ENCODE measurements at places on chromosomes 13 and 19. TPM values are rescaled to one million over a fixed set of nuclear protein-coding genes. Genes with fewer than 3 reads are reported as not detected.

Gene SIAH3
- polyA plus RNA-seq, result 0.17 TPM

Gene RASAL3
- 2.2 TPM for polyA plus RNA-seq

DNA sequence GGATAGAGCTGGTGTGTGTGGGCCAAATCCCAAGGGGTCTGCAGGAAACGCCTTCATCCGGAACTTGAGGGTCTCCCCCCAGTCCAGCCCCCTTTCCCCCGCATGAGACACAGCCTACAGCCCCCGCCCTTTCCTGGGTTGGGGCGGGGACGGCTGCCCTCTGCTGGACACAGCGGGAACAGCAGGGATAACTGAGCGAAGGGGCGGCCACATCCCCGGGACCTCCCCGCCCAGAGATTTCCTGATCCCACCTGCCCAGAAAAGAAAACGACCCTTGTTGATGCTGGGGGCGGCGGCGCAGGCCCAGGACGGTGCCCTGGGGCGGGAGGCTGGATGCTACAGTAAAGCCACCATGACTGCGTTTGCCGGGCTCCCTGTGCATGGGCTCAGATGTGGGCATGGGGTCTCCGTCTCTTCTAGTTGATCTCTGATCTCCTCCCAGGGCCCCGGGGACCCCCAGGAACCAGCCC lies 14.2 kb downstream of the ONECUT3 start:
- DNase-seq, result no peak

- DNase-seq, result no peak
Observed at GRCh38 chr19:41785653-41786052, 10.7 kb upstream of the CEACAM3 start.

DNA sequence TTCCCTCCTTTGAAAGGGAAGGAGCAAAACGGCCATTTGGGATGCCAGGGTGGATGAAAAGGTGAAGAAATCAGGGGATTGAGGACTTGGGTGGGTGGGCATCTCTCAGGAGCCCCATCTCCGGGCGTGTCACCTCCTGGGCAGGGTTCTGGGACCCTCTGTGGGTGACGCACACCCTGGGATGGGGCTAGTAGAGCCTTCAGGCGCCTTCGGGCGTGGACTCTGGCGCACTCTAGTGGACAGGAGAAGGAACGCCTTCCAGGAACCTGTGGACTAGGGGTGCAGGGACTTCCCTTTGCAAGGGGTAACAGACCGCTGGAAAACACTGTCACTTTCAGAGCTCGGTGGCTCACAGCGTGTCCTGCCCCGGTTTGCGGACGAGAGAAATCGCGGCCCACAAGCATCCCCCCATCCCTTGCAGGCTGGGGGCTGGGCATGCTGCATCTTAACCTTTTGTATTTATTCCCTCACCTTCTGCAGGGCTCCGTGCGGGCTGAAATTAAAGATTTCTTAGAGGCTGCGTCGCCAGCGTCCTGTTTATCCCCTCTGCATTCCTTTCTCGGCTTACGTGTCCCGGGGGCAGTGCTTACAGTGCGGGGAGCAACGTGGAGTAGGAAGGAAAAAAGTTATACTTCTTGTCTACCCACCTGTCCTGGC lies 15.2 kb upstream of the S1PR4 start:
- DNase-seq, result peak; percentile 93

All from left lung (tissue), 14 donors.